ENCODE measurements at places on chromosomes 12 and 14.

DNA sequence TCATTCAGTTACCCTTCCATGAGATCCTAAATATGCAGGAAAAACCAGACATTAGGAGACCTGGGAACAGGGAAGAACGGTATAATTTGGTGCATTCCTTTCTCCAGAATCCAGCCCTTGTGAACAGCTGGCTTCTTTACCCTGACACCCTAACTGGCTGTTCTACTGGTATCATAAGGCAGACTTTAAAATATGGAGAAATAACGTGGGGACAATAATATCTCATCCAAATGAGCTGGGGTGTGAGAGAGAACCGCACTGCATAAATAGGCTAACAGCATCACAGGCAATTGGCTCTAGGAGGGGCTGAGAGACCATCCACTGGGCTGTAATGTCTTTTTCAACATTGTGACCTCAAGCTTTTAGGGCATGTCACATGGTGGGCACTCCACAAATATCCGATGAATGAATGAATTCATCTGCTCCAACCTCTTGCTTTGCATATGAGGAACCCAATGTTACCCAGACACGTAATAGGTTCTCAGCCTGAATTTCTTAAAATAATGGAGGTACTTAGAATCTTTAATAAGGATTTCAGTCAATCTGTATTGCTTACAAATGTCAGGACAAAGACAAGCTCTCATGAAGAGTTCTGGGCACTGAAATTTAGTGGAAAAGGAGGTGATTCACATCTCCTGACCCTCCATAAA, 157.9 kb downstream of the SAMD4A start:
- no peak for DNase-seq

- no peak for DNase-seq
Measured at GRCh38 chr14:94491511-94491910, 15.5 kb upstream of the SERPINA9 start.

GRCh38 chr14:55123101-55123500, 6.0 kb upstream of the LGALS3 start:
- DNase-seq: no peak

DNA sequence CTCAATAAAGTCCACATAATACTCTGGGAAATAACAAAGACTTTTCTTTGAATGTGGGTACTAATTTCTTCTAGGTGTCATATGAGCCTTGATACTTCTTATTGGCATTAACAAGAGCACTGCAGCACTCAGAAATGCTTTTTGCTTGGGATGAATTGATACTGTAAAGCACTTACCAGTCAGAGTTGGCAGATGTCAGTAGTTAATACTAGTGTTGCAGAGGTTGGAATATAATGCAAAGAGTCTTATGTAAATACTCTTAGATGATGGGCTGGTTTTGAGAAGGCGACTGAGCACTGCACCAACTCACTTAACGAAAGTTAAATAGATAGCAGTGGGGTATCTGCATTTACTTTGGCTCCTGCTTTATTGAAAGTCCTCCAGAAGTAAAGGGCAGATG, 25.6 kb upstream of the MBIP start:
- no peak for DNase-seq

GRCh38 chr14:24843494-24843893, 206.5 kb downstream of the STXBP6 start:
- DNase-seq: no peak

DNA sequence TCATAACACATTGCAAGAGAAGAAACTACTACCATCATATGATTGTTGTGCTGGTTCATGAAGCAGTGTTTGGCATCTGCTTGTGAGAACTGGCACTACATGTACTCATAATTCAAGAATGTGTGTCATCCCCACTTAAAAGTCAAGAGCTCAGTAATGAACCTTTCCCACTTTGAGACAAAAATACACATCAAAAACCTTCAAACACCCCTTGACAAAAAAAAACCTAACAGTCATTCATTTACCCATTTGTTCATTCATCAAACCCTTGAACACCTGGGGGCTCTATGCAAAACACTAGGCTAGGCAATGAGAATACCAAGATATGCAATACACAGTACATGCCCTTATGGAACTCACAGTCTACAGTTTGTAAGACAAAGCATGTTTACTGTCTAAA, 40.0 kb downstream of the KIF21A start:
- no peak for DNase-seq

GRCh38 chr14:102902086-102902485, 20.4 kb upstream of the AMN start:
- DNase-seq: no peak

- DNase-seq: no peak
Measured at GRCh38 chr12:48286665-48287064, 64.1 kb downstream of the ZNF641 start.

GRCh38 chr14:92969430-92969829, 46.5 kb downstream of the CHGA start:
- no peak for DNase-seq

DNA sequence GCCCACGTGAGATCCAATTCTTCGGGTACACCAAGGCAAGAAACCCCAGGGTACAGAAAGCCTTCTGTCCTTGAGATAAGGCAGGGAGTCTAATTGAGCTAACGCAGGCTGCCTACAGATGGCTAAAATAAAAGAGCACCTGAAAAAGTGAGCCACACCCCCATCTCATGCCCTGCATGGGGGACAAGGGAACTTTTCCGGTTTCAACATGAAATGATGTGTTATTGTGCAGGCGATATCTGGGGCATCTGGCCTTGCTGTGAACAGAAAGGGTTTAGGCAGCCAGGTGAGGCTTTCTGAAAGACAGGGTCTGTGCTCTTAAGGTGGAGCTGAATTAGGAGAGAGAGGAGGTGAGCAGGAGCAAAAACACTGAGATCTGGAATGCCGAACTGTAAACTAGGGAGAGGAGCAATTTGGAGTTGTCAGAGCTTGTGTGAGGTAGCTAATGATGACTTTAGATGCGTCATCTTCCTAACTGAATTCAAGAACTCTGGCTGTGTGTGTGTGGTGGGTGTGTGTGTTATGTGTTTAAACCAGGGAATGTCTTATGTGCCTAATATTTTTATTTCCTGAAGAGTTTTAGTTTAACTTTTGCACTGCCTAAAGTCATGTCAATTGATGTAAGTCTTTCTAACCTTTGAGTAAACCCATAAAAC, 20.1 kb upstream of the LDHB start:
- no peak for DNase-seq

DNA sequence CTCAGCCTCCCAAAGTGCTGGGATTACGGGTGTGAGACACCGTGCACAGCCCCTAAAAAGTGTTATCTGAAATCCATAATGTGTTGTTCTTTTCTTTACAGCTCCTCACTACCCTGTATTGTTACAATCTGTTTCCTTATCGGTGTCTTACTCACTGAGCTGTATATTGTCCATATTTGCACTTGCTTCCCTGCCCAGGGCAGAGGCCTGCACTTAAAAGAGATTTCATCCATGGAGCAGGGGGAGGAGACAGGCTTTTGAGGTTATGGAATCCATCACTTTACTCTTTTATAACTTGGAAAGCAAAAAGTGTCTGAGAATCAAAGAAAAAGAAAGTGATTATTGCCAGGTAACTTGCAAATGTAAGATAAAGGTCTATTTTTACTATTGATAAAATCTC, 251.0 kb downstream of the DIO2 start:
- DNase-seq: no peak

DNA sequence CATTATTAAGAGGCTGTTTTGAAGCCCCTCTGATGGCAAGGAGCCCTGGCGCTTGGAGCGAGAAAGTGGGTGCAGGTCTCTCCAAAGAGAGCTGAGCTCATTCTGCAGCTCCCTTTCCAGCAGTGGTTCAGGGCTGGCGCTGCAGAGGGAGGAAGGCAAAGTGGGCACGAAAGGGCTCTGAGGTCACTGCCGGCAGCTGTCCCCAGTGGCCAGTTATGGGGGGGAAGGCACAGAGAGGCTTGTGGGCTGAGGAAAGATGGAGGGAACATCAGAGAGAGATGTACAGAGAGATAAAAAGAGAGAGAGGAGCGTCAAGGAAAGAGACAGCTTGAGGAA, 75.2 kb upstream of the TBX5 start:
- DNase-seq: no peak

- DNase-seq: no peak
Measured at GRCh38 chr12:64081008-64081404, 141.1 kb downstream of the KICS2 start.

DNA sequence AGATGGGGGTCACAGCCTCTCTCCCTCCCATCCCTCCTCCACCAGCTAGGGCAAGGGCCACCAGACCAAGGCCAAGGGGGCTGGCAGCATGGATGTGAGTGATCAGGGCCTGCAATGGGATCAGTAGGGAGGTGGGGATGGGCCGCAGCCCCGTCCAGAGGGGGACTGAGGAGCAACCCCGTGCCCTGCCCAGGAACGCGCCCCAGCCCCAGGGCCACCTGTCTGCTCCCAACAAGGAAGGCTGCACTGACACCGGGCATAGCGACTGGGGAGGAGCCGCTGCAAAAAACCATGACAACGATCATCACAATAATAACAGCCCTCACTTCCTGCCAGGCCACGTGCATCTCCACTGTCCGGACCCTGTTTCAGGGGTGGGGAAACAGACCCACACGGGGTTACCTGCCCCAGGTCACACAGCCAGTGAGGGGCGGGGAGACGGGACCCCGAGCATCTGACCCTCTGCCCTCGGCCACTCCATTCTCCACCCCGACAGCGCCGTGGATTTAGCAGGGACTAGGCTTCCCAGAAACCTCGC, 24.3 kb downstream of the NCOR2 start:
- no peak for DNase-seq

DNA sequence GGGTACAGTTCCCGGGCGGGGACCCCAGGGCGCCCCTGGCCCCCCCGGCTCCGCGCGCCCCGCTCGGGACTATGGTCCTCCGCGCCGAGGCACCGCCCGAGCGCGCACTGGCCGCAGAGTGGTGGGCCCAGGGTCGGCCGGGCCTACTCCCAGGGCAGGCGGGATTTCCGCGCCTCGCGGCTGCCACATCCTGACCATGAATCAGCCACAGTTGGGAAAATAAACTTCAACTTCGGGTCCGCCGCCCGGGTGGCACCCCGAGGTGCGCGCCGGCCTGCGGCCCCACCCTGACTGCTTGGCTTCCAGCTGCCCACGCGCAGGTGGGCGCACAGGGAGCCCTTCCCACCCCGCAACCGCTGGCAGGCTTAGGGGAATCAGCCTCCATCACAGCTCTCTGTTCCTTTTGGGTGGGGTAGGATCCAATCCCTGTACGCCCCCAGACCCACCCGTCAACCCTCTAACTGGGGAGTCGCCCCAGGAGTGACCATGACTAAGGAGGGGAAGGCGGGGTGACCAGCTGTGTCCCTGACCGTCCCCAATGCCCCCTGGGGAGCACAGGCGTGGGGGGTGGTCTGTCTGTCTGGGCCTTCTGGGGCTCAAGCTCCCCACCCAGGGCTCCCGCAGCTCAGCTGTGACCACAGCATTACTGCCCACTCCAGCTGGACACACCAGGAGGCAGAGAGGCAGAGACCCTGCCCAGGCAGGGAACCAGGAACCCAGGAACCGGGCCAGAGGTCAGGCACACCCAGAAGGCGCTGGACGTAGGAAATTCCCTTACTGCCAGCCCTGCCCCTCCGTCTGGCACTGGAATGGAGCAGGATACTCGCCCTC, 678 bp downstream of the INF2 start:
- DNase-seq: no peak

DNA sequence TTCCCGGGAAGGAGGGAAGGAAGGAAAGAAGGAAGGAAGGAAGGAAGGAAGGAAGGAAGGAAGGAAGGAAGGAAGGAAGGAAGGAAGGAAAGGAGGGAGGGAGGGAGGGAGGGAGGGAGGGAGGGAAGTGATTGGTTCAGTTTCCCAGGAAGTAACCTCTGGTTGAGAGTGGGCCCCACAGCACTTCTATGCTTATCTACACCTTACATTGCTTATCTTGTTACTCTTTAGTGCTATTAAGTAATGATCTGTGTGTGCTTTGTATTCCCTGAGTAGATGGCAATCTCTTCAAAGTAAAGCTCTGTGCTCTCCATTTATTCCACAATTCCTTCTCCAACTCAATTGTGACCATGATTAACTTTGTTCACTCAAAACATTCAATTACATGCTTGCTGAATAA, 74.6 kb downstream of the SLC38A4 start:
- DNase-seq: no peak

DNA sequence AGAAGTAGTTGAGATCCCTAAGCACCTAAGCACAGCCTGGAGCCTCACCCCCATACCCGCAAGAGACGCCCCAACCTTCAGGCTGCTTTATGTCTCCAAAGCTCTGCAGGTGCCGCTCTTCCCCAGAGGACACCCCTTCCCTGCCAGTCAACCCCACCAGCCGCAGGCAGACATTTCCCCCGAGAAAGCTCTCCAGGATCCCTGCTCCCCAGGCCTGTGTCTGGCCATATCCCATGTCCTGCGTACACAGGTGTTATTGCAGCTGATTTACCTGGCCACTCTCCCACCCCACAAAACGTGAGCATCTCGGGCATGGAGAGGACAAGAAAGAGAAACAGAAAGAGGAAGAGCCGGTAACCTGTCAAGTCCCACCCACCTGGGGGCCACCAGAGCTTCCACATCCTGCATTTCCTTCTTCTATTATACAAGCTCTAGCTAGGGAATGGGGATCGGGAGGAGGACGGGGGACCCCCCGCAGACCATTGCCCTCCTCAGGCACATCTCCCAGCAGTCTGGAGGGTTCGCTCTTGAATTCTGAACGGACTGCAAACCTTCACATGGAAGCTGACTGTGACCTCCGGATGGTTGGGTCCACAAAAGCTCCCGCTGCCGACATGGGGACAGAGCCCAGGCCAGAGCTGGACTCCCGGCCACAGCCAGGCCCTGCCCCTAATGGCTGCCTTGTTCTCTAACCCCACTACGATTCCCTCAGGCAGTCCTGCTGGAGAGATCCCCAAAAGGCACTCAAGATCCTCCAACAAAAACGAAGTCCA, 17.6 kb downstream of the CCDC88C start:
- no peak for DNase-seq

- DNase-seq: no peak
Measured at GRCh38 chr12:5073853-5074252, 30.2 kb downstream of the KCNA5 start.

GRCh38 chr12:106107566-106107965, 31.2 kb downstream of the NUAK1 start:
- DNase-seq: no peak

DNA sequence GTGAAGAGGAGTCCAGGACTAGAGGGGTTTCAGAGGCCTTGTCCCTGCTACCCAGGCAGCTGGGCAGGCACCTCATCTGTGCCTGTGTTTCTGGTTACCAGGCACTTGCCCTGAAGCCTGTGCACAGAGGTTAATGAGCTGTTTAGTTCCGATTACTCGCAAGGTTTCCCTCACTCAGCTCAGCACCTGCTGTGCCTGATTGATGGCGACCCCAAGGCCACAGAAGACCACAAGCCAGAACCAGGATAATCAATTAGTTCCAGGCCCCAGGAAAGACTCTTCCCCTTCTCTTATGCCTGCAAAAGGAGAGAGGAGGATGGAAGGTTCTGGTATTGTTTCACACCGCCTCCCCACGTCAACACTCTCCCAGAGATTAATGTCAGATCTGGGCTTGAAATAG, 88.8 kb upstream of the NOS1 start:
- DNase-seq: no peak

- DNase-seq: no peak
Measured at GRCh38 chr12:69252033-69252432, 12.7 kb downstream of the CPSF6 start.

- no peak for DNase-seq
Measured at GRCh38 chr14:85400678-85401077, 129.3 kb upstream of the FLRT2 start.

- no peak for DNase-seq
Measured at GRCh38 chr12:108394196-108394595, 55.1 kb upstream of the CMKLR1 start.

GRCh38 chr12:56197921-56198635, 8.8 kb upstream of the SMARCC2 start:
- no peak for DNase-seq

GRCh38 chr12:88801227-88802095, 221.2 kb upstream of the KITLG start:
- DNase-seq: no peak

GRCh38 chr14:102965971-102966655, 43.6 kb downstream of the AMN start:
- DNase-seq: no peak

Data from smooth muscle cell of the brain vasculature (primary cell).